ENCODE measurements at places on chromosomes 5 and 9.

DNA sequence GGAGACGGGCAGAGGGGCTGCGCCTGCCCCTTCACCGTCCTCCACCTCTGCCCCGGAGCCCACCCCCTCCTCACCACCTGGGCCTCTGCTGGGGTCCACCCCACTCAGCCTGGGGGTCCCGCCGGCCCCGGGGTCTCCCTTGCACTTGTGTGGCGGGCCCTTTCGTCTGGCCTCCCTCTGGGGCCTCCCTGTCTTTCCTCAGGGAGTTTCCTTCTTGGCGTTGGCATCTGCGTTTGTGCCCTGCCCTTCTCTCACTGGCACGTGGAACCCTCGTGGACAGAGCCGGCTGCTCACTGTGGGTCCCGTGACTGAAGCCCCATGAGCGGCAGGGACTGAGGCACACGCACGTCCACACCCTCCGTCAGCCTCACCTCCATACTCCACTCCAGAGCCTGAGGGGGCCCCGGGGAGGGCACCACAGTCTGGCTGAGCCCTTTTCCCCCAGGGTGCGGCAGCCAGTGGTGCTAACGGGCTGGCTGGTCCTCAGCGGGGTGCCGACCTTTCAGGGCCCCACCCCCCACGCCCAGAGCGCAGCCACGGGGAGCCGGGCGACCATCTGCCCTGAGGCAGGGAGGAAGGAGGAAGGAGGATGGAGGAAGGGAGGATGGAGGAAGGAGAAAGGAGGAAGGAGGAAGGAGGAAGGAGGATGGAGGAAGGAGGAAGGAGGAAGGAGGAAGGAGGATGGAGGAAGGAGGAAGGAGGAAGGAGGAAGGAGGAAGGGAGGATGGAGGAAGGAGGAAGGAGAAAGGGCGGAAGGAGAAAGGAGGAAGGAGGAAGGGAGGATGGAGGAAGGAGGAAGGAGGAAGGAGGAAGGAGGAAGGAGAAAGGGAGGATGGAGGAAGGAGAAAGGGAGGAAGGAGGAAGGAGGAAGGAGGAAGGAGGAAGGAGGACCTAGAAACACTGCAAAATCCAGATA is 53.0 kb upstream of the NRARP start:
- DNase-seq: no peak

DNA sequence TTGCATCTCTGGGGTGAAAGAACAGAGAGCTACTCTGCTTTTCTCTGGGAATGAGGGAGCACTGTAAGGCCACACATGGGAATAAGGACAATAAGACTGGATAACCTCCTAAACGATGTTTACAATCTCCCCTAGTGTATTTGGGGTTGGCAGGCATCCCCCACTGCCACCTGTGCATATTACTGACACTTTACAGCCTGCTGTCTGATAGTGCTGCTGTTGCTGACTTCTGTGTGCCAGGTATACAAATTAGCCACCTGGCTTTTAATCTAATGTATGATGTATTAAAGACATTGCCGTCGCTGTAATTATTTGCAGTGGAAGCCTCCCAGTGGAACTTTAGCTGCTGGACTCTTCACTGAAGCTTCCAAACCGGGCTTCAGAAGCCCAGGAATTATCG is 4.4 kb upstream of the SHISAL2B start:
- peak; percentile 32 for DNase-seq

- no peak for DNase-seq
These were observed 88.2 kb upstream of the KLF9 start for GRCh38 chr9:70502690-70503089.

DNA sequence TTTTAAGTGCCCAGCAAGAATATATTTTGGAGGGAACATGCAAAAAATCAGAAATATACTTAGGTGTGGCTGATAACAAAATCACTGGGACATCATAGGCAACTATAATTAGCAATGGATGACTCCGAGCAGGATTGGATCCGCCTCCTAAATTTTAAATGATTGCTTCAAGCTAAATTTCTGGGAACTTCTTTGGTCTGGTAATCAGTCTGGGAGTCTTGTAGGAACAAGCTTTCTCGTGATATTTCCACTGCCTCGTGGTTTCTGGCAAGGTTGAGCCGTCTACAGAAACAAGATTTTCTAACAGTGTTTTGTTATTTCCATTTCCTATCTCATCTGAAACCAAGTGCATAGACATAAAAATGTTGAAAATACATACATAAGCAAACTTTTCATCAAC is 232.6 kb downstream of the BNC2 start:
- DNase-seq: no peak

DNA sequence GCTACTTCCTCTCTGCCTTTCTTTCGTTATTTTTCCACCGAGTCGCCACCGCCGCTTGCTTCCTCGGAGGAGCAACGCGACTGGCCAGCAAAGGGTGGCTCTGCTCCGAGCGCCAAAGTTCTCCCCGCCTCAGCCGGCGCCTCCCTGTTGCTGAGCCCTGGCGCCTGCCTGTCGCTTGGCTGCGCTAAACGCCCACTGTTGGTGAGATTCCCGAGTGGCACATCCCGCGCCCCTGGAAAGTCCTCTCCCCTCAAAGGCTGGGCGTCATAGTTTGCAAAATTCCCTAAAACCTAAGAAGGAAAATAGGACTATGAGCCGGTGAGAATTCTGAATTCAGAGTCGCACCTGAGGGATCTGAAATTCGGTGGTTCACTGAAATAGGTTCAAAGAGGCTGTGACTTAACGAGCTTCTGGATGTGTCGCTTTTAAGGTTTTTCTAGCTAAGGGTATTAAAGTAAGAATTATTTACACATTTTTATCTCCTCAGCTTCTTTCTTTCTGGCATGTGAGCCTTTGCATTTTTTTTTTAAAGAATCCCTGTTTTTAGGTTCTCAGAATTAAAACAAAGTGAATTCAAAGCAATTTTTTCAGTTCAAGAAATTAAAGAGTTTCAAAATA is at the start of gene GRIN3A:
Gene GRIN3A, minus strand, starts transcription at position 82 of the 618 bp plus-strand sequence. CDS start 668 bp downstream, outside the sequence.
- peak; percentile 69 for DNase-seq

DNA sequence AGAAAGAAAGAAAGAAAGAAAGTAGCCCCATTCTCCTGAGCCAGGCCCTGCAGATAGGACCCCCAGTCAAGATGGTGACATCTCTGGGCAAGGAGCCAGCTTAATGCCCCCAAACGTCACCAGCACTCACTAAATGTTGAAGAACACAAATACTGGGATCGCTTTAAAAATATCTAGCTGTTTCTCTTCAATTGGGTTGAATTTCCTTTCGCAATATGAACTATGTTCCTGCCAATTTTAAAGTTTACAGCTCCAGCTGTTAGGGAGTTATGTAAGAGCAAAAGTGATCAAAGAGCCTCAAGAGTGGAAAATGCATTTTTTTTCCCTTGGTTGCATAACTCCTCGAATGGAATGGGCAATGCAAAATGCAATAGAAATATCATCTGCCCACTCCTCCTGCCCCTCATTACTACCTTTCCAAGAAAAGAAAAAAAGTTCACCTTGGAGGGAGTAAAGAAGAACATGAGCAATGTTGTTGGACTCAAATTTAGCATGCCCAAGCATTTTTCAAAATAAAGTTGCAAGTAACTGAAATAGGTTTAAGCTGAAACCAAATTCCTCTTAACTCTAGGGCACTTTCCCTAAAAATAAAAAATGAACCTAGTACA is 244.2 kb upstream of the PIK3R1 start:
- no peak for DNase-seq

DNA sequence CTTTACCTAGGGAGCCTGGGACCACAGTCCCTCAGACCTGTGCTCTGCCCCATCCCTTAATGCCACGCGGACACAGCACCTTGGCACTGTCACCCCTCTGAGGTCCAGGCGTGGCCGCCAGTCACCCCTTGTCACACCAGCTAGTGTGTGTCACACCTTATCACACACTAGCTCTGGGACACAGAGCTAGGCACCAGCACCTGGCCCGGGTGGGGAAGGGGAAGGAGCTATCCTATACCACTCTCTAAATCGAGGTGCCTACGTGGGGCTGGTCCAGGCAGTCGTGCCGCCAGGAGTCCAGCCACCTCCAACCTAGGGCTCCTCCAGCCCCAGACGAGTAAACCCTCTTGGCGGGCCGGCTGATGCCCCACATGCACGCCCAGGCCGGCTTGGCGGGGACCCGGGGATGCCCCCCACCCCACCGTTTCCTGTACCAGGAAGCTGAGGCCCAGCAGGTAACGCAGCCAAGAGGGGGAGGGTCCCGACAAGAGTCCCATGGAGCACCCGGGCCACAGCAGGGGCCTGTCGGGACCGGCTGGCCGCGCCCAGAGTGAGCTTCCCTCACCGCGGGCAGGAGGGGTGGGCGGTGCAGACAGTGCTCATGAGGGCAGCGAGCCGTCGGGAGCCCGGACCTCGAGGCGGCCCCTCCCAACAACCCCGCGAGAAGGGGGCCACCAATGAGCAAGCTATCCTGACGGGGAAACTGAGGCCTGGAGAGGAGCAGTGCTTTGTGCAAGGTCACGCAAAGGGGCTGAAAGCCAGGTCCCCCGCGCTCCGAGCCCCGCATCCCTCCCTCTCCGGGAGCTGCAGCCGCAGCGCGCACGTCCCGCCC is 550 bp downstream of the CORO2A start:
- DNase-seq: no peak

DNA sequence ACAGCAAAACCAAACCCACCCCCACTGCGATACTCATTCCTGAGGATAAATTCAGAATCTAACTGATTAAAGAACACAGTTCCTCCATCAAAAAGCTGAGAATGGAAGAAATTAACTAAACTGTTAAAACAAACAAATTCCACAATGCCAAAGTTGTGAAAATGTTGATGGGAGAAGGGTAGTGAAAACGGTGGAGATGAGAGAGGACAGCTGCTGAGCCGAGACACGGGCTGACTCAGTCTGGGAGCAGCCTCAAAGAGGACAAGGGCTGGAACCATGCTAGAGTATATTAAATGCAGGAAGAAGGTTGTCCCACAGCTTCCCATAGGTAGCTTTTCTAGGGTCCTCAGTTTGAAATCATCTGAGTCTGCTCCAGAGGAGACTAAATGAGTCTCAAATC is 14.3 kb downstream of the ADAMTS12 start:
- DNase-seq: no peak

DNA sequence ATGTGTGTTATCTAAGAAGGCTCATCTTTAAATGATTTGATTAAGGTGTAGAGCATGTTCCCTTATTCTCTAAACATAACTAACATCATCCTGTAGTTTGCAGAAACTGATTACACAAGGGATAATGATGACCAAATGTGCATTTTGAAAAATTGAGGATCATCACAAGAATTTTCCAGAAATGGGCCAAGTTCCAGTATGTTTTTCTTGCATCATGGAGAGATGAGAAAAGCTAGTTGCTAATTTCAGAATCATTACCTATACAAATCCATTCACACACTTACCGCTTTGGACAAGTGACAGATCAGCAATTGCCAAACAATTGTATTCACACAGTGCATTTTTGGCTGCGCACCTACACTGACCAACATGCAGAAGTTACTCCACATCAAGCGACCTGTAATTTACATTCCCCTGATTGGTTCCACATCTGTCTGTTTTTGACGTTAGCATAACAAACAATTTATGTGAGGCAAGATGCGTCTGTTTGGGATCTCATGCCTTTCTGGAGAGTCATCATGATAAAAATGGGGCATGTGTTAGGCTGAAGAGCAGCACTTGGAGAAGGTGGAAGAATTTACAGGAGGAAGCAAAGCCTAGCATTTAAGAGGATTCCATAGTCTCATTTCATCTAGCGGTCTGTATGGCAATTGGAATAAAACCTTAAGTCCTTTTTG is 2.8 kb upstream of the BNC2 start:
- DNase-seq: no peak

Data from NCI-H1105 (cell line).